Lower leg skin (tissue), 4 donors: ENCODE measurements at places on chromosomes 7 and 10. TPM values are rescaled to one million over a fixed set of nuclear protein-coding genes. Genes with fewer than 3 reads are reported as not detected.

BTBD16 gene
- 4.5 TPM for total RNA-seq

DNA sequence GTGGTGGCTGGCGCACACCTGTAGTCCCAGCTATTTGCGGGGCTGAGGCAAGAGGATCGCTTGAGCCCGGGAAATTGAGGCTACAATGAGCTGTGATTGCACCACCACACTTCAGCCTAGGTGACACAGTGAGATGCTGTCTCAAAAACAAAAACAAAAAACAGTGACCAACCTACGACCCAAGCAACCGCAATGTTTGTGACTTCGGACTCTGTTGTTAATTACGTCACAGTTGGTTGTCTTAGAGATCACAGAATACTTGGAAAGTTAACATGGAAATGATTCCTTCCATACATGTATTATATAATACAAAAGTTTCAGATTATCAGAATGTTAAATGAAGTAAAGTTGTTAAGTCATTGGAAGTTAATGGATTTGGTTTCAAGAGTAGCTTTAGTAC, 106.2 kb downstream of the REEP3 start:
- DNase-seq, result no peak

SFTPA1 gene
- not detected for total RNA-seq

VSTM2A gene
- total RNA-seq, result not detected

TMEM196 gene
- not detected for total RNA-seq

HMX3 gene
- not detected for total RNA-seq

CROT gene
- total RNA-seq, result 41.3 TPM

GRCh38 chr7:133044722-133045473, 37.0 kb downstream of the CHCHD3 start:
- no peak for DNase-seq

DNA sequence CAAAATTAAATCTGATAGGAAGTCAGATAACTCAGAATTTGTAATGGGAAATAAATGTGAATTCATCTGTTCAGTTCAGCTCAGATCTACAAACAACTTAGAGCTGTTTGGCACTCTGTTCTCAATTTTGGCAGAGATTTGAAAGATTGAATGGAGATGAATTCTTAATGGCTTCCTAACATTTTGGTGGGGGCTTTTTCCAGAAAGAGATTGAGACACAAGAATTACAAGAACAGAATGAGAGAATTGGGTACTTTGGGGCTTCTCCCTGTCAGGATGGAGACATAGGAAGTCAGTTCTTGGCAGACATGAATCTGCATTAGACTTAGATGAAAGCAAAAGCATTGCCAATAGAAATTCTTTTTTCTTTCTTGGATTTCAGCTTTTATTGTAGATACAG, 39.0 kb upstream of the PTPRZ1 start:
- no peak for DNase-seq

RARRES2 gene
- total RNA-seq, result 9.8 TPM

DNA sequence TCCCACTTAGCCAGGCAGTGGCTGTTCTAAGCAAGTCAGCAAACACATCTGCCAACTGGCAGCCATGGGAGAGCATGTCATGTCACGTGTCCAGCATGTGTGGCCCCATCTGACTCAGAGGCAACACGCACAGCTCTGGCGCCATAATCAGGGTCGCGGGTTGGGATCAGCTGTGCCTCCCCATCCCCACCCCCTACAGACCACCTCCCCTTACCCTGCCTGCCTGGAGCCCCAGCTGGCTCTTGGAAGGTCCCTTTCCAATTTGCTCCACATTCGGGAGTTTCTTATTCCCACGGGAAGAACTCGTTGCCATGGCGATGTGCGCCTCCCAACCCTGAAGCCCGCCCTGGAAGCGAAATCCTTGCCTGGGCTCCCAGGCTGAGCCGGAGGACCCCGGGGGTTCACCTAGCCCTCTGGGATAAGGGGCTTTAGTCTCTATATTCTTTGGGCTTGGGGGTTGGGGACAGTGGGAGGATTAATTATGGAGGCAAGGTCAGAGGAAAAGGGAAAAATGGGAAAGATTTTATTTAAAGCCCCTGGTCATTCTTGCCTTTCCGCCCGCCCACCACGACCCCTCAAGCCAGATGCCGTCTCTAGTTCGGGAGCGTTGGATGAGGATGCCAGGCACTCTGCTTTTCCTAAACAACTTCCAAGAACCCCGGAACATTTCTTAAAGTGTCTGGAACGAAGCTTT, 283.7 kb downstream of the ZEB1 start:
- DNase-seq, result peak; percentile 98

GRCh38 chr7:30142710-30143109, 7.9 kb downstream of the MTURN start:
- no peak for DNase-seq

PLEKHS1 gene
- total RNA-seq, result 0.76 TPM

DNA sequence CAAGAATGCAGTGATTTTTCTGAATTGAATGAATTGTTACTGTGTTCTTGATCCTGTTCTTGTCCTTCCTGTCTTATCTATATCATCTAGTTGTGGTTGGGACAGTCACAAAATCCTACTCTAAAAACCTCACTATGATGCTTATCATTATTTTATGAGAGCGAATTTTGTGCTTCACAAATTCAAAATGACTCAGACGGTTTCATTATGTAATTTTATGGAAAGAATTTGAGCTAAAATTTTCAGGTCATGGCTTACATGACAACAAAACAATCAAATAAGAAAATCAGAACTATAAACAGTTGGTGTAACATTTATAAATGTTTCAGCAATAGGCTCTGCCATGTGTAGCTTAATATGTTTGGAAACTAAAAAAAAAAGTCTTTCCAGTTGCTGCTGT, 6.9 kb downstream of the PRKAR2B start:
- DNase-seq, result no peak

GIMAP5 gene
- total RNA-seq, result 4.6 TPM

STEAP4 gene
- 55.6 TPM for total RNA-seq

GRCh38 chr10:133059093-133059470, 28.6 kb upstream of the ADGRA1 start:
- DNase-seq, result no peak

- no peak for DNase-seq
These were observed 690.6 kb downstream of the LRMDA start for GRCh38 chr10:76122056-76122455.

CALML3 gene
- total RNA-seq, result 181 TPM

DNA sequence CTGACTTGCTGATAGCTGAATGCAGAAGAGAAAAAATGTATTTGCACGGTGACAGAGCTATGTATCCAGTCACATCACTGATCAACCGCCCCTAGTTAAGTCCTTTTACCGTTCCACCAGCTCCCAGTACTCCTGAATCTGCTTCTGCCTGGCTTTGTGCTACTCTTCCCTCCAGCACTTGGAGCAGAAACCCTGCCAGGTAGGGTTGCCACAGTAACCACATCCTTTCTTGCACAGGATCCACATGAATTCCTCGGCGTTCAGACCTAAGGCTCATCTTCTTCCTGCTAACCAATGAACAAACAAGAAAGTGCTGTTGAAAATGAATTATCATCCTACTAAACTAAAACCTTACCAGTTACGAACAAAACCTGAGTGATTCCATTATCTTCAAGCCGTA, 52.0 kb upstream of the KCTD7 start:
- DNase-seq, result no peak

DNA sequence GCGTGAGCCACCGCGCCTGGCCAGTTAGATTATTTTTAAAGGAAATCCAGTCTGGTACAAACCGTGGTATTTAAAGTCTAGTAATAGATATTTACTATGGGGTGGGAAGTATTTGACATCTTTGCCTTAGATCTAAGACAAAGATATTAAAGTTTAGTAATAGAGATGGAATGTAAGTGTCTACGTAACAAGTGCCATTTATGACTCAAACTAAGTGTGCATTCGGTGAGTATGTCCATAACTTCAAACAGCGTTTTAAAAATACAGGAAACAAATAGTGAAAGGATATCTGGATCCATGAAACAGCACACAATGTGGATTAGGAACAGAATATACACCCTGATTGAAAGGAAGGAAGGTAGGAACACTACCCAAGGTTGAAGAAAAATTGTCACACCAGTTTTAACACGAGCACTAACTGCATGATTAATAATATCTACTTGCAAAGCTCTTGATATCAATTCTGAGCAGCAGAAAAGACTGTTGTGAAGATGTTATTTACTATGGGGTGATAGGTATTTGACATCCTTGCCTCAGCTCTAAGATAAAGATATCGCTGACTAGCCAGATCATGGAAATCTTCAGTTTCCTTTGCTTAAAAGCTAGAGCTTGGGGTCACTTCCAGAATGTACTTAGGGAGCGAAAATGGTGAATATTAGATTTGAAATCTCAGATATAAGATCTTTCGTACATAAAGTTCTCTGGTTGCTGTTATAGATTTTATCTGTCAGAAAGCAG, 48.7 kb downstream of the EPC1 start:
- no peak for DNase-seq

- no peak for DNase-seq
These were observed 101.4 kb upstream of the FAM133B start for GRCh38 chr7:92691578-92691977.

IDI2 gene
- not detected for total RNA-seq

DNA sequence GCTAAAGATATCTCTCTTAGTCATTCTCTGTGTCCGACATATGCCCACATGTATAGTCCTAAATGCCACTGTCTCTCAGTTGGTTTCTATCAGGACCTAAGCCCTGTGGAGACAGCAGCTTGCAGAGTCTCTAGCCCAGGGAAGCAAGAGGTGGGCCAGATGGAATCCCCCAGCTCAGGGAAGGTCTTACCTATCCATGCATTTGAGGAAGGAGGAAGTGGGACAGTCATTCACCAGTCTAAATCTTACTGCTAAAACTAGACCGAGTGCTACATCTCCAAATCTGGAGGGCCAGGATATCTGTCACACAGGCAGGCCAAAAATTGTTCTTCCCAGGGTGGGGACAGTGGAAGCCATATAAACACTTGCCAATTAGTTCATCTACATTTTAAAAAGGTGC, 26.4 kb upstream of the HERPUD2 start:
- DNase-seq, result no peak

GRCh38 chr7:77887567-77887966, 89.0 kb downstream of the PHTF2 start:
- no peak for DNase-seq

RGS10 gene
- total RNA-seq, result 40.1 TPM

TYW1 gene
- total RNA-seq, result 11.2 TPM

CCDC146 gene
- total RNA-seq, result 15.4 TPM

PCGF5 gene
- total RNA-seq, result 28.4 TPM

- DNase-seq, result no peak
These were observed 706 bp downstream of the BUB3 start for GRCh38 chr10:123154711-123155505.

GOT1 gene
- 54.8 TPM for total RNA-seq

PNLIPRP1 gene
- not detected for total RNA-seq
